ENCODE measurements at places on chromosomes 5 and 9.
A peak's percentile ranks its signal among the peaks of the same experiment; 100 is the strongest.

GRCh38 chr9:7376833-7377232 is 422.7 kb downstream of the DMAC1 start:
- no peak for DNase-seq

DNA sequence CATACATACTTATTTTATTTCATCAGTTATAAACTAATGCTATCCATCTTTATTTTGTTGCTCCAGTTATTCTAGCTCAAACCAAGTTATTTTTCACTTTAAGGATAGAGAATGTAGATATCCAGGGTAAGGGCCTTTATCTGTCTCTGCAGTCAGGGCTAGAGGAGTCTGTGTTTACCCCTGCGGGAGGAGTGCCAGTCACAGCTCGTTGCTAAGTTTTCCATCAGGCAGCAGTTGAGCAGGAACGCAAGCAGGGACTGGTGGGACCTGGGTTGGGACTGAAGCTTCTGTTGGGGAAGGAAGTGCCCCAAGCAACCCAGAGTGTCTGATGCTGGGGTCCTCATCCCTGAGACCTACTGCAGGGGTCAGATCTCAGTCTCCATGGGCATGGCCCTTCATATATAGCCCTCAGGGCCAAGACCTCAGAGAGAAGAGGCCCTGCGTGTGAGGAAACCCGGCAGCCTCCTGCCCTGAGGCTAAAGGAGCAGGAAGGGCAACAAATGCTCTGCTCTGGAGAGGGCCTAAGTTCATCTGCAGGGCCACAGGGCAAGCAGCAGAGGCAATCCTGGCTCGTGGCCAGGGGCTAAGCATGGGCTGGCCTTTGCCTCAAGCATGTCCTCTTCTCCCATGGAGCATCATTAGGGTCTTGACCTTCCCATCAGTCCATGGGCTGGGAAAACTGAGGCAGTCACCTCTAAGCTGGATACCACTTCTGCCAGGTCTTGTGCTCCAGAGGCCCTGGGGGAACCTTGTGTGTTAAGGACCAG is 6.6 kb downstream of the SLC22A4 start:
- no peak for DNase-seq

- no peak for DNase-seq
Measured at GRCh38 chr5:116806836-116807235, 232.2 kb upstream of the SEMA6A start.

- DNase-seq = peak; percentile 19
Measured at GRCh38 chr9:36731068-36731956, 158.6 kb downstream of the MELK start.
